Activated naive CD8-positive, alpha-beta T cell treated with anti-CD3 and anti-CD28 coated beads, Interleukin-2, amount 10 ng/mL, durations not matched to agents 7 days and 5 days (primary cell): ENCODE measurements at places on chromosomes 6 and 20.

DNA sequence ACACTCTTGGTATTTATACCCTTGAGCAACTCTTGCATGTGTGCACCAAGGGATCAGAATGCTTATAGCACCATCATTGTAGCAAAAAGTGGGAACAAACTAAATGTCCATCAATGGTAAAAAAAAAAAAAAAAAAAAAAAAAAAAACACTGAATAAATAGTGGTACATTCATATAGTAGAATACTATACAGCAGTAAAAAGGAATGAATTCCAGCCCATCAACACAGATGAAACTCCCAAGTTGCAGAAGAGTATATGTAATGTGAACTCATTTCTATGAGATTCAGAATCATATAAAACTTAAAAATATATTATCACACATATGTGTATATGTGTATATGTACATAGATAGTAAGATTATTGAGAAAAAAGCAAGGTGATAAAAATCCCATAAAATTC, 291.6 kb downstream of the CLIC5 start:
- no peak for DNase-seq

DNA sequence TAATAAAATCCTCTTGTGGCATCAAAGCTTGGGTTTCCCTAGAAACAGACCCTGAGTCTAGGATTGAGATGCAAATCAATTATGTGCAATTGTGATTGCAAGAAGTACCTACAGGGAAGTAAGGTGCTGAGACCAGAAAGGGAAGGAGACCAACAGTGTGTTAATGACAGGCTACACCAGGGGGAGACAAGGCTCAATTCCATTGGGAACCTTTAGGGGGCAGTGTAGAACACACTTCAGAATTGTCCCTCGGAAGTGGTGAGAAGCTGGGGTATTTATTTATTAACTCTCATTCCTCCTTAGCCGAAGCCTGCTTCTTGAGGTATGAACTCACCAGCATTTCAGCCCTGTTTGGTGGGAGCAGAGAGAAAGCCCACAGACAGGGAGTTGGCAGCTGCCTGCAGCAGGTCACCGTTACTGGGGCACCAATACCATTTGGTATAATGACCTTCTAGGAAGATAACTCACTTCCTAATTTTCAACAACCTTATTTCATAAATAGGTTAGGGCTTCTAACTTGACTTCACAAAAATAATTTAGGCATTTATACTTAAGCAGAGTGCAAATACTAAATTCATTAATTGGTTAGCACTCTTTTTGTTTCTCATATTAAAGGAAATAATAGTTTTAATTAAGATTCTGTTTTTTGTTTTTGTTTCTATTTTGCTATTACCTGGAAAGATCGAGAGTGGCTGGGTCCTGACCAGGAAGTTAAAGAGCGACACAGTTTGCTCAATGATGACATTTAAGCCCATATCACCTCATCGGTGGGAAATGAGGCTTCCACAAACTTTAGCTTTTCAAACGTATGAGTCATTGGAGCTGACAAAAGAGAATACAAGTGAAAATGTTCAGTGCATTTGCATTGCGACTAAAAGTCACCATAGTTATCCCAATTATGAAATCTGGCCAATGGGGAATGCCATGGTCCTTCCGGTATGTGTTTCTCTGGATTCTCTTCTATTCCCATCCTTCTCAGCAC, 94.8 kb downstream of the BTBD3 start:
- no peak for DNase-seq

GRCh38 chr6:34813028-34813713, 21.3 kb downstream of the BLTP3A start:
- DNase-seq = no peak

DNA sequence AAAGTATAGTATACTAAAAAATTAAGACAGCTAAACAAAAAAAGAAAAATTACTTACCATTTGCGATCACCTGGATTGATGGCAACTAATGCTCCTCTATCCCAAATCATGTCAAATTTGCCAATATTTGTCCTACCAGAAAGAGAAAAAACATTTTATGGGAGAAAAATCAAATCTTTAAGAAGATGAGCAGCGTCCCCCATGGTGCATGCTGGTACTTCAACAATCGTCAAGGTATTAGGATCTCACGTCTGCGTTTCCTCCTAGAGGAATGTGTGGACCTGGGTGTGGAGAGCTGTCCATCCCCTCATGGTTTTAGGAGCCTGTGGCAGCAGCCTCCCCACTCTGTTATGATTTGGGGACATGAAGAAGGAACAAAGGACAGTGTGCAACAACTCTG, 16.0 kb downstream of the TPMT start:
- no peak for DNase-seq

DNA sequence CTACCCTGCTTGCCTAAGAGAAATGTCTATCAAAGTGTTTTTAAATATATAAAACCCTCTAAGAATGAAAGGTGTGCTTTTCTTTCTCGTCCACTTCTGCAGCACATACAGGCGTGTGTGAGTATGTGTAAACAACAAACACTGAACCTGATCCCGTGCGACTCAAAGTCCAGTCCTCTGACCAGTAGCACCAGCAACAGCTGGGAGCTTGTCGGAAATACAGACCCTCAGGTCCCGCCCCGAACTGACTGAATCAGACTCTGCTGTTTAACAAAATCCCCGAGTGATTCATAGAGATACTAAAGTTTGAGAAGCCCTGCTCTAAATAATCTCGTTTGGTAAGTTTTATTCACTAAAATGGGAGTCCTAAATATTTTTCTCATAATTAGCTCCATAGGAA, 208.0 kb upstream of the KCNQ5 start:
- DNase-seq = no peak

DNA sequence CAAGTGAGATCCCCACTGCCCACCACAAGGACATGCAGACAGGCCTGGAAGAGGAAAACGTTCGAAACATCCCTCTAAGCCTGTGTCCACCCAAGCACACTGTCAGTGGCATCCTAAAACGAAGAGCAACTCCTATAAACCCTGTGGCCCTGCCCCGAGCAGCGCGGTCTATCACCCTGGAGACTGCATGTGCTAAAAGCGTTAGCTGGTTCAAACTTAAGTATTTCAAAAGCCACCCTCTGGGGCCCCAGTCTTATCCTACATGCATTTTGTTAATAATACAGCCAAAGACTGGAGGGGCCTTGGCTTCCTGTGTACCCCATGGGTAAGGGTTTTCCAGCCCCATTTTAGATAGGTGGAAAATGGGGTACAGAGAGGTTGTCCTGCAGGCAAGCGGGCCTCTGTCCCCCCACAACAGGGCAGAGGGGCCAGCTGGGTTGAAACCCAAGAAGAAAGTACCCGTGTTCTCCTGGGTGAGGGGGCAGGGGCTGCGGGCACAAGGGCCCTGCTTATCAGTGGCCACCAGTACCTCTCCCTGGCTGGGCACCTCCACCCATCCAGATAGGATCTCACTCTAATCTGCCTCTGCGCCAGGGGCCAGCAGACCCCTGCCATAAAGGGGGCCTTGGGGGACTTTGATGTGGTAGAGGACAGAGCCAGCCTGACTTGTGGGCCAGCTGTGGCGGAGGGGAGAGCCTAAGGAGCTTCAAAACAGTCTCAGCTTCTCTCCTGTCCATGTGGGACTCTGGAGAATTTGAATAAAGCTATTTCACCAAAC, 28.3 kb downstream of the PREX1 start:
- DNase-seq = no peak

- DNase-seq = no peak
These were observed 75.4 kb upstream of the FRMD1 start for GRCh38 chr6:168154263-168154917.

GRCh38 chr6:161066511-161066910, 74.9 kb downstream of the MAP3K4 start:
- no peak for DNase-seq

- DNase-seq = no peak
These were observed 37.7 kb upstream of the SLC4A11 start for GRCh38 chr20:3276680-3277015.

- DNase-seq = no peak
These were observed 13.1 kb downstream of the CD93 start for GRCh38 chr20:23072892-23073586.

DNA sequence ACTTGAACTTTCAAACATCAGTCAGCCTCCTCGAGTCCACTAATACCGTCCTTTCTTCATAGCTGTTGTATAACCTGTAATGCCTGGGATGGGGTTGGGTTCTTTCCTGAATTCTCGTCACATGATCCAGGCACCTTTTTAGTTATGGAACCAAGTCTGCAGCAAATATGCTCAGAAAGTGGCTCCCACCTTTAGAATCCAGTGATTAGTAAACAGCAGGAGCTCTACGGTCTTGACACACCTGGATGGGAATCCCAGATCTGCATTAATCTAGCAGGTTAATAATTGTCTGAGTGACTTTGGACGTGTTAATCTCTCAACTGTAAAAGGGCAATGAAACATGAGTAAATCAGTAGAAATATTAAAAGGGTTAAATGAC, 729 bp upstream of the ZHX3 start:
- DNase-seq = no peak

DNA sequence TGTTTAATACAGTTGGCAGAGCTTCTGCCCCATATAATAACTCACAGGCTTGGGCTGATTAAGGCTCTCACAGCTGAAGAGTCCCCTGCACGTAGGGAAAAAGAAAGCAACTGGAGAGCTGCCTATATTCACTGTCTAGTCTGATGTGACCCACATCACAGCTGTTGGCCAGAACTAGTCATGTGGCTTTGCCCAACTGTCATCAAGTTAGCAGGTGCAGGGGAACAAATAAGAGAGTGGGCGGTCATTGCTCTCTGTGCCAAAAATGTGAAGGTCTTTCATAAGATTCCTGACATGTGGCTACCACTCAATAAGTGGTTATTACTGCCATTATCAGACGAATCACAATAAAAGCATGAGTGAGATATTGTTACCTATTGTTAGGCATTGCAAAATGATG, 665.2 kb downstream of the DOK5 start:
- DNase-seq = no peak

- no peak for DNase-seq
These were observed 1343.4 kb downstream of the HACE1 start for GRCh38 chr6:103516336-103516735.

DNA sequence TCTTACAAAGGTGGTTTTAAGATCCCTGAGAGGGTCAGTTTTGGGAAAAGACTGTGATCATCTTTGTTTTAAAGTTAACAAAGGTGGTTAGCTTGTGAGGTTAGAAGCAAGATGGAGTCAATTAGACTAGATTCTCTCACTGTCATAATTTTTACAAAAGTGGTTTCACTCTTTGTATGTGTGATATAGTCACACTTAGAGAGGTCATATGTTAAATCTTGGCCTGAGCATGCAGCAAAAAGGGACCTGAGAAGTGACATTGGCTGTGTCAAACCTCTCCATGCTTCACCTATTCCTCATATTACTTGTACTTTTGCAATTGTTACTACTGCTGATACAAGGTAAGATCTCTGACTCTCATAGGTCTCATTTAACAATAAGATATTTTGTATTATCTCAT, 368.0 kb downstream of the TBC1D32 start:
- no peak for DNase-seq

- DNase-seq = no peak
These were observed 785.6 kb downstream of the QKI start for GRCh38 chr6:164200071-164200470.

DNA sequence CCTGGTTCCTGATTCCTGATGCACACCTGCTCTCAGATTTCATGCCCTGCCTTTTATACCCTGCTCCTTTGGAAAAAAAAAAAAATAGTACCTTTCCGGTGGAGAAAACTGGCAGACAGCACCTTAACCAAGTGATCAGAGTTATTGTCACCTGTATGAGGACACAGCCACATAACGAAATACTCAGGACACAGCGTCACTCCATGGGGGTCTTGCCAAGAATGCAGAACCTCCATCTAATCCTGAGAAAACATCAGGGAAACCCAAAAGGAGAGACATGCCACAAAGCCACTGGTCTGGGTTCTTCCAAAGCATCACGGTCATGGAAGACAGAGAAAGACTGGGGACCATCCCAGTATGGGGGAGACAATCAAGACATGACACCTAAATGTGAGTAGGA, 29.1 kb downstream of the BFSP1 start:
- no peak for DNase-seq

DNA sequence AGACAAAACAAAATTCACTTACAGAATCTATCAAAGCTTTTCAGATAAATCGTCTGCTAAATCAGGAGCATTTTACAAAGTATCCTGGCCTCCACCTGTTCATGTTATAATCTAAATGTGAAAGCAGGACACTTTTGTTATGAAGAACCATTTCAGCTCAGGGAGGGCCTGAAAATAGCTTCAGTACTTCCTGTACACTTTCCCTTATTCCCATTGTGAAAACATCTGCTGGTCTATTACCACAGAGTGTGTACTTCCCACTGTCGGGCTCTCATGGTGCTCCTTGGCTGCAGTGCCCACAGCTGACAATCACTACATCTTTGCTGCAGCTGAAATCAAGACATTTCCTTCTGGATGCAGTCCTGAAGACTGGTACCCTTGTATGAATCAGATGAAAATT, 128.1 kb downstream of the OPRM1 start:
- DNase-seq = no peak

DNA sequence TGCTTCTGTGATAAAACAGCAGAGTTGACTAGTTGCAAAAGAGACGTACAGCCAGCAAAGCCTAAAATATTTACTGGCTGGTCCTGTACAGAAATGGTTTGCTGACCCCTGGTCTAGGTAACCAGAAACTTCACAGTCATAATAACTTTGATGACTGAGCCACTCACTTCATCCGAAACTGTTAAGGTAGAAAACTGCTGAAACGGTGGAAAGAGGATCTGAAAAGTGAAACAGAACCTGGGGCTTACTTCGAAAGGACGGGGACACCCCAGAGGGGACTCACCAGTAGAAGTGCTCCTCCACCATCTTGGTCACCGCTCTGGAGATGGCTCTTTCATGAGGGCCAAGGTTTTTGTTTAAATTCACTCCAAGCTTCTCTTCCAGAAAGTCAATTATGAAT, 16.4 kb downstream of the FAXC start:
- DNase-seq = no peak

DNA sequence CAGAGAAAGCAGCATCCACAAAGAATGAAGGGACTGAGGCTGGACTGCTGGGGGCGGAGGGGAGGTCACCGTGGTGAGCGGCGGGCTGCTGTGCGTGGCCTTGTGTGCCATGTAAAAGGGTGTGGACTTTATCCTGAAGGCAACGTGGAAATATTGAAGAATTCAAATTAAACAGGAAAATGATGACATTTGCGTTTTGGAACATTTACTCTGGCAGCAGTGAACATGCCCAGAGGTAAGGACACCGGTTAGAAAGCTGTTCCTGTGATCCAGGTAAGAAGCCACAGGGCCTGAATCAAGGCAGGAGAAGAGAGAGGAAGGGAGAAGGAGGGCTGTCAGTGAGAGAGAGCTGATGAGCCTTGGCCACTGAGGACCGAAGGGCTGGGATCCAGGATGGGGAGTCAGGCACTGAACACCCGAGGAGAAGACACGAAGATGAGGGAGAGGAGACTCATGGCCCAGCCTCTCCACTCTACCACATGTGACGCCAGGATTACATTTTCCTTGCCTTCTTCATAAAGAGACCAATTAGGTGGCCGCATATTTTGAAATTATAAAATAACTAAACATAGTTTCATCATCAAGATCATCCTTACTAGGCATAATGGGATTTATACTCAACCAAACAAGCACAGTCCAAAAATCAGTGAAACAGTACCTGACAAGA, 58.4 kb downstream of the TRAM2 start:
- DNase-seq = no peak

DNA sequence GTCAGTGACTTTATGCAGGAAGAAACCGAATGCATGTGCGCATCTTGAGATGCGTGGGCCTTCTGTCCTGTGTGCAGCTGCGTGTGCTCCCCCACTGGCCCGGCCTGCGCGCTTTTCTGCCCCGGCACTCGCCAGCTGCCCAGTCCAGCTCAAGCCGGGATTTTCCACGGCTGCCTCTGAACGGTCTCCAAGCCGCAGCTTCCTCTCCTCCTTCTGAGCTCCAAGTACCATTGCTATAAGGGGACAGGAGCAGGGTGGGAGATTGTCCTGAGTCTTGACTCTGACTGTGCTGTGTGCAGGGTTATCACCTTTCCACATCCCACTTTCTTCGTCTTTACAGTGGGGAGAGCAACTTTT, 302.8 kb downstream of the THBS2 start:
- no peak for DNase-seq
